Activated CD8-positive, alpha-beta T cell treated with anti-CD3 and anti-CD28 coated beads for 36 hours (primary cell): ENCODE measurements at places on chromosomes 2 and 18.
A peak's percentile ranks its signal among the peaks of the same experiment; 100 is the strongest.

GRCh38 chr2:3101016-3101942 is 276.3 kb downstream of the EIPR1 start:
- DNase-seq, result no peak

DNA sequence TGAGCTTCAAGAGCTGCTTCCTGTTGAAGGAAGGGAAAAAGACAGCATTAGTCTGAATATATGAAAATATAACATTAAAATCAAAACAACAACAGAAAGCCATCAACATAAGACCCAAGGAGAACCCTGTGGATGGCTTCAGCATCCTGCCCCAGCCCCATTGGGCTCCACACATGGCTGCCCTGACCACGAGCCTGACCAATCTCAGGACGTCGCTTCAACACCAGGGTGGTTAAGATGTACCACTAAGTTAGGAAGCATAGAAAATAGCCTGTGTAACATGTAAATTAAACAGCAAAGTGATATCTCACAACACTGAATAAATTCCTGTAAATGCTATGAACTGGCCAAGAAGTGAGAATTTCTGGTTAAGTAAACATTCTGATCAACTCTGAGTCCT is 77.2 kb upstream of the CD226 start:
- no peak for DNase-seq

- DNase-seq, result peak; percentile 77
These were observed 151.3 kb upstream of the PELI1 start for GRCh38 chr2:64295326-64296139.

GRCh38 chr2:227510620-227510958 is 38.6 kb downstream of the AGFG1 start:
- DNase-seq, result no peak

DNA sequence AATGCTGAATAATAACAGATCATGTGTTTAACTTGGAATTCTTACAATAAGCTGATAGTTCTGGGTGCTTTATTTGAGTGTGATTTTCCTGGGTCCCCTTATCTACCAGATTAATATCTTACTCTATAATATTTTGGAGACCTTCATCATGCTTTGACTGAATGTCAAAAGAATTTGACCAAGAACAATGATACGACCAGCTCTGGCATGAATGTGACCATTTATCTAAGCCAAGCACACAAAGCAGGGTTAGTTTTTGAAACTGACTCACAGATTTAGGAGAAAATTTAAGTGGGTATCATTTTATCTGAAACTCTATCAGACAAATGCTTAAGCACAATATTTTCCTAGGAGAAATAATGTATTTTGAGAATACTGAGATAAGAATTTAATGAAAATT is 677.0 kb downstream of the NYAP2 start:
- DNase-seq, result no peak

DNA sequence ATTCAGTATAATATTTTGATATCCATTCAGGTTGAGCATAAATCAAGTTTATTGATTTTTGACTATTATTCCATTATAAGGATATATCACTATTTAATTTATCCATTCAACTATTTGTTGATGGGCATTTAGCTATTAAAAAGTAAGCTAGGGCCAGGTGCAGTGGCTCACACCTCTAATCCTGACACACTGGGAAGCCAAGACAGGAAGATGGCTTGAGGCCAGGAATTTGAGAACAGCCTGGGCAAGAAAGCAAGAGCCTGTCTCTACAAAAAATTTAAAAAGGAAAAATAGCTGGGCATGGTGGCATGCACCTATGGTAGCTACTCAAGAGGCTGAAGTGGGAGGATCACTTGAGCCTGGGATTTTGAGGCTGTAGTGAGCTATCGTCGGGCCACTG is 183.5 kb downstream of the HNMT start:
- DNase-seq, result no peak

GRCh38 chr2:70957798-70958197 is 20.6 kb upstream of the ANKRD53 start:
- no peak for DNase-seq

GRCh38 chr18:11034884-11035283 is 114.5 kb downstream of the PIEZO2 start:
- DNase-seq, result no peak

- DNase-seq, result no peak
These were observed 28.4 kb upstream of the CATIP start for GRCh38 chr2:218328294-218328693.

GRCh38 chr2:159713631-159714246 is 1.4 kb downstream of the MARCHF7 start:
- DNase-seq, result no peak

GRCh38 chr2:190655570-190655969 is 6.7 kb downstream of the NAB1 start:
- no peak for DNase-seq

GRCh38 chr18:9348079-9348671 is 13.6 kb downstream of the TWSG1 start:
- peak; percentile 7 for DNase-seq

DNA sequence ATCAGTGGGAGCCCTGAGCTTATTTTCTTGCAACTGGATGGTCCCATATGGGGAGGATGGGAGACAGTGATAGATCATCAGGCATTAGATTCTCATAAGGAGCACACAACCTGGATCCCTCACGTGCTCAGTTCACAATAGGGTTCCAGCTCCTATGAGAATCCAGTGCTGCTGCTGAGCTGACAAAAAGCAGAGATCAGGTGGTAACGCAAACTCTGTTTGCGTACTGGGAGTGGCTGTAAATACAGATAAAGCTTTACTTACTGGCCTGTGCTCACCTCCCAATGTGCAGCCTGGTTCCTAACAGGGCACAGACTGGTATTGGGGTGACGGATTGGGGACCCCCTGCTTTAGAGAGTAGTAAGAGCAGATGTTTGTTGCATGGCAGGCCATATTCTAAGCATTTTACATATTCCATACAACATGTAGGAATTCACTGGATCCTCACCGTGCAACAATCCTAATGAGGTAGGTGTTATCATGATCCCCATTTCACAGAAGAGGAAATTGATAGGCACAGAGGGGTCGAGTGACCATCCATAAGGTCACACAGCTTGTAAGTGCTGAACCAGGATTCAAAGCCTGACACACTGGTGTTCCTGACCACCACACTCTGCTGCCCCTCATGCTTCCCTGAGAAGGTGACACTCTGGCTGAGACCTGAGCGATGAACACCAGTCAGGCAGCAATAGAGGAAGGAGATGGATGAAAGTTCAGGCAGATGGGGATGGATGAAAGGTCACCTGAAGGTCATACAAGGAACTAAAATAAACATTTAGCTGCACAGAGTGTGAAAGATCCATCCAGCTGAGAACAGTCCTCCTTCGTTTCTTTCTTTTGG is 15.7 kb upstream of the MAT2A start:
- DNase-seq, result no peak

DNA sequence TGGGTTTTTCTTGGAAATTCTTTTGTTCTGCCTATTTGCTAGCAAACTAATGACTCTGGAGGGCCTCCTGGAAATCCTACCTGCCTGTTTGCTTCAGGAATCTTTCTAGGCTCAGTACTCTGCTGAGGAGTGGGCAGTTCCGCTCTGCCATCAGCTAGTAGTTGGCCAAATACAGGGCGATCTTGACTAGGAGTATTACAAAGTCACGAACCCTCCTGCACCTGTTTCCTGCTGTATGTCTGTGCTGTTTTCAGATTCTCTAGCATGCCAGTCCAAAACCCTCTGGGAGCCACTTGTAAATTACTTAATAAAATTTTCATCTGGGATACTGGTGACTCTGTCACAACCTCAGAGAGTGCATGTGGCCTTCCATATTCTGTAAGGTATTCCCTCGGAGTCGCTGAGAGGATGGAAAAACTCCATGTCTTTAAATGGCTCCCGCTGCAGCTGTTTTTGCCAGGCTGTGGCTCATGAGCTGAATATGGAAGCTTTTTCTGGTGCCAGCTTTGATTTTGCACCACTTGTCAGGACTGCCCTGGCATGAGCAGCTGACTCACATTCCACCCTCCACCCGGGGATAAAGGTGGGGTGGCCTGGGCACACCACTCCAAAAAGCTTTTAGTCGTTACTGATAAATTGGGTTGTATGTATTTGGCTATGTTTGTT is 123.0 kb downstream of the RTN4 start:
- DNase-seq, result no peak

DNA sequence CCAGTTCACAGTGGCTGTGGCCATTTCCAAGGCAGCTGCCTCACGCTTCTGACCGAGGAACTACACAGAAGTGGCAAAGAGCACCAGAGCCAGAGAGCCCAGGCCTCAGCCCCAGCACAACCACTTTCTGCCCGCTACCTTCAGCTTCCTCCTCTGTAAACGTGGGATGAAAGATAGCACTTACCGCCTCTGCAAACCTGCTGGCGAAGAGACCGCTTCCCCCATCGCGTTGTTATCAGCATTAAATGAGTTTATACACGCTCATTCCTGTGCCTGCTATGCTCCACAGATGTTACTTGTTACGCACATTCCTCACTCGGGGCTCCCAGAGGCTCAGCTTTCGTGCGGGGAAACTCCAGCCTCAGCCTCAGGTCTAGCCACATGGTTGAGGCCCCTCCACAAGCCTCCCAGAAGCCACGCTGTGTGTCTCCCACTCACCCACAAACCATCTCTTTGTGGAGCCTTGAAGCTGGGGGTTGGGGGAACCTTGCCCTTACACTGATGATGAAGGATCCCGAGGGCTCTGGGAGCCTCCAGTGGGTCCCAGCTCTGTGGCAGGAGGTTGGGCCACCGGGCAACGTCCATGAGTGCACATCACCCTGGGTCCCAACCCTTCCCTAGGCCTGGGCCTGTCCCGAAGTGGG is 63.3 kb upstream of the SMAD7 start:
- DNase-seq, result no peak

DNA sequence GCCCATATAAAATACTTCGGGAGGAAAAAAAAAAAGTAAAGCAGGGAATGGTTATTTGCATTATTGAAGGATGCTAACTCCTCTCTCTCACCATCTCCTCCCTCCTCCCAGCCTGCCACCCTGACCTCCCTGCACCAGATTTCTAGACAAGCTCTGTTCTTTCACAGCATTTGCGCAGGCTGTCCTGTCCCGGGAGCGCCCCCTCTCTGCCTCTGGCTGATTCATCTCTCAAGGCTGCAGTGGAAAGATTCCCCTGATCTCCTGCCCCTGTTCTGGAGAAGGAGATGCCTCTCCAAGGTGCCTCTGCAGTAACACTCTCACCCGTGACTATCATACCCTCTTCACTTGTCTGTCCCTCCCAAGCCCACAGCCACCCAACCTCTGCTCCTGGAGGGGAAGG is 38.5 kb downstream of the COL4A4 start:
- peak; percentile 5 for DNase-seq

GRCh38 chr18:10523544-10523943 is 2.3 kb upstream of the NAPG start:
- no peak for DNase-seq

DNA sequence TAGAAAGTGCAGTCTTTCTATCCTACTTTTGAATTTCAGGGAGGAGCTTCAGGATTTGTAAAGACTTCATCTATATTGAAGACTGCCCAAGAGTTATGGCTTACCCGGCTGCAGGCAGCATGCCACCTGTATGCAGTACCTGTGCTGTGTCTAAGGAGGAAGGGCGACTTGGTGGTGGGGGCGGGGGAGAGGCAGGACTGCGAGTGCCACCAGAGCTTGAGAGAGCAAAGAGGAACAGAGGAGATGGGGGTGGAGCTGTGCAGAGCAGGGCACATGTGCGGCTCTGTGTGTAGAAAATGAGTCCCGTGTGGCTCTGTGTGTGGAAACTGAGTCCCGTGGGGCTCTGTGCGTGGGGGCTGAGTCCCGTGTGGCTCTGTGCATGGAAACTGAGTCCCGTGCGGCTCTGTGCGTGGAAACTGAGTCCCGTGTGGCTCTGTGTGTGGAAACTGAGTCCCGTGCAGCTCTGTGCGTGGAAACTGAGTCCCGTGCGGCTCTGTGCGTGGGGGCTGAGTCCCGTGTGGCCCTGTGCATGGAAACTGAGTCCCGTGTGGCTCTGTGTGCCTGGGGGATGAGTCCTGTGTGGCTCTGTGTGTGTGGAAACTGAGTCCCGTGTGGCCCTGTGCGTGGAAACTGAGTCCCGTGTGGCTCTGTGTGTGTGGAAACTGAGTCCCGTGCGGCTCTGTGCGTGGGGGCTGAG is 43.2 kb downstream of the LDLRAD4 start:
- peak; percentile 60 for DNase-seq

- no peak for DNase-seq
These were observed 84.8 kb upstream of the RND3 start for GRCh38 chr2:150572194-150572766.

DNA sequence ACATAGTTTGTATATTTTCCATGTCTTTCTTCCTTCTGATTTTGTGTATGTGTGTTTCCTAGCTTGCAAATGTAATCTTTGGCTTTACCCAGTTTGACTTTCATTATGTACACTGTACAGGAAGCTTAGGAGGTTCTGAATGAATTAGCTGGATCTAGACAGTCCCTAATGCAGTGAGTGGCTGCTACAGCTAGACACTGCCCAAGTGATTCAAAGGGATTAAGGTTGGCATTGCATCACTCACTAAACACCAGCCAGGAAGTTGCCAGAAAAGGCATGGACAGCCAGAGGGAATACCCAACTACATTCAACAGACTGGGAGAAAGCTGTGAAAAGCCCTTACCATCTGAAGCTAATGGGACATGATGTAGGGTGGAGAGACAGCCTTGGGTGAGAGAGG is 316.0 kb upstream of the MEX3C start:
- no peak for DNase-seq

- no peak for DNase-seq
These were observed 434.7 kb downstream of the EIPR1 start for GRCh38 chr2:2942906-2943305.

GRCh38 chr2:25326326-25327013 is 15.3 kb downstream of the DNMT3A start:
- no peak for DNase-seq

DNA sequence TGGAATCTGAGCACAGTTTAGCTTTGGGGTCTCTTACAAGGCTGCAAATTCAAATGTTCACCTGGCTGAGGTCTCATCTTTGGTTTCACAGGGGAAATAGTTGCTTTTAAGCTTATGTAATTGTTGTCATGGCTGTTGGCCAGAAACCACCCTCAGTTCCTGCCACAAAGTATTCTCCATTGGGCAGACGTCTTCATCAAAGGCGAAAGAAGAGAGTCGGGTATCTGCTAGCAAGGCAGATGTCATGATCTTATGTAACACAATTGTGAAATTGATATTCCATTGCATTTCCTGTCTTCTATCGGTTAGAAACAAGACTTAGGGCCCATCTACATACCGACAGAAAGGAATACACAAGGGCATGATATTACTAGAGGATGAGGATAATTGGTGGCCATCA is 816.2 kb downstream of the MBD2 start:
- DNase-seq, result no peak

DNA sequence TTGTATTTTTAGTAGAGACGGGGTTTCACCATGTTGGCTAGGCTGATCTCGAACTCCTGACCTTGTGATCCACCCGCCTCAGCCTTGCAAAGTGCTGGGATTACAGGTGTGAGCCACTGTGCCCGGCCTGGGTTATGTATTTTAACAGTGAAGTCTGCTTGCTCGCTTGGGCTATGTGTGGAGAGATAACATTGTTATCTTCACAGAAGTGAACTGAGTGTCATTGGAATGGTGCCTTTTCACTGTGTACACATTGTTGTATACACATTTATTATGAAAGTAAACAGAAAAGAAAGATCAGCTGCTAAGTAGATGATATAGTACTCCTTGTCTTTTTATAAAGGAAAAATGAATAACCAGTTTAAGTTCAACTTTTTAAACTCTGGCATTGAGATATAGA is 30.4 kb downstream of the RNF138 start:
- no peak for DNase-seq

- no peak for DNase-seq
These were observed 87.8 kb downstream of the CALCRL start for GRCh38 chr2:187360286-187360685.
